Activated T-helper 1 cell treated with anti-CD3 and anti-CD28 coated beads, Interleukin-12 subunit alpha, Interleukin-12 subunit beta, Interleukin-2, Interleukin-4 antibody, amounts not matched to agents 30 ng/mL and 10 ng/mL and 1 ng/mL, durations not matched to agents 14 hours and 24 hours and 36 hours (primary cell): ENCODE measurements at places on chromosomes 2 and 18. TPM values are rescaled to one million over a fixed set of nuclear protein-coding genes. Genes with fewer than 3 reads are reported as not detected.

Gene PTPRN
- 0.23 TPM in 1 of 2 replicates, not detected in the other for total RNA-seq

DNA sequence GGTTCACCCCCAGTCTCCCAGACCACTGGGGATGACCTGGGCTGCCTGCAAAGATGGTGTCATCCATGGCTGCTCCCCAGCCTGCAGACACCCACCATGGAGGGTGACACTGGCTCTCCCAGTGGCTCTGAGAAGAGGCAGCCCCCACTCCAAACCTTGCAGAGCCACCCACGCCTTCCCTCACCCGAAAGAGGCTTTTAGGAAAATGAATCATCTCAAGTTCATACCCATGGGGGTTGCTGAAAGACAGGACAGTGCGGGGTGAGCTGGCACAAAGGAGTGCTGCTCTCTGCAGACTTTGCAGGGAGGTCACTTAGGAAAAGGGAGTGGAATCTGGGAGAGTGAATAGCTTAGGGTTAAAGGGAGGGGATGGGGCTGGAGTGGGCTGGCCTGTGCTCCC is 36.4 kb downstream of the MPHOSPH10 start:
- no peak for DNase-seq

DNA sequence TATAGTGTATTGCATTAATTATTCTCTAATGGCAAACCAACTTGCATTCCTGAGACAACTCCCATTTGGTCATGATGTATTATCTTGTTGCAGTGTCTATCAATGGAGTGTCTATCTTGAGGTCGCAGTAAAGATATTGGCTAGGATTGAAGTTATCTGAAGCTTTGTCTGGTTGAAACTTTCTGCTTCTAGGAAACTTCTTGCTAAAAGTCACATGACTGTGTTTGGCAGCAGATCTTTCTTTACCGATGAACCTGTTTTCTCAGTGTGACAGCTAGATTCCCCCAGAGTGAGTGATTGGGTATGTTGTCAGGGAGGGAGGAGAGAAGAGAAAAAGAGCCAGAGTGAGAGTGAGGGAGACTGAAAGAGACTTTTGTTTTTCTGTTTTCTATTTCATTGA is 119.6 kb downstream of the QPCT start:
- DNase-seq: no peak

DNA sequence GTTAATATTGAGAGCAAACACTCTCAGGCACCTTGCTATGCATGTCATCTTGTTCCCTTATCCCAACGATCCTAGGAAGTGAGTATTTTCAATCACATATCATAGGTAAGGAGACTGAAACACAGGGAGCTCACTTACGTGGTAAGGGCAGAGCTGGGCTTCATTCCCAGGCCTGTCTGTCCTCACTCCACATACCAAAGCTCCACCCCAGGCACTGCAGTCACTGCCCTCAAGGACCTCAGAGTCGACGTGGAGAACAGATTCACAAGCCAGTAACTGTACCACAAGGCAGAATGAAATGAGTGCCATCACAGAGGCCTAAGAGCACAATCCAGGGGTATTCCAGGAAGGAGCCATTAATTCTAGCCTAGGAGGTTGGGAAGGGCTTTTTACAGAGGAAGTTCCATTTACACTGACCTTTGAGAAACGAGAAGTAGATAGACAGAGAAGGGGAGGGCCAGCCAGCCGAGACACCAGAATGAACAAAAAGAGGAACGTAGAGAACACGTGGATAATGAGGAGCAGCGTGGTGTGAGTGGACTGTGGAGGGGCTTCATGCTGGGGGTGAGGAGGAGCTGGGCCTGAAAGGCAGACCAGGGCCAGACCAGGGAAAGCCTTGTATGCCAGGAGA is 48.6 kb downstream of the KIAA2012 start:
- DNase-seq: no peak

Gene CPS1
- 0.18 and 0.73 TPM in 2 replicates for total RNA-seq

DNA sequence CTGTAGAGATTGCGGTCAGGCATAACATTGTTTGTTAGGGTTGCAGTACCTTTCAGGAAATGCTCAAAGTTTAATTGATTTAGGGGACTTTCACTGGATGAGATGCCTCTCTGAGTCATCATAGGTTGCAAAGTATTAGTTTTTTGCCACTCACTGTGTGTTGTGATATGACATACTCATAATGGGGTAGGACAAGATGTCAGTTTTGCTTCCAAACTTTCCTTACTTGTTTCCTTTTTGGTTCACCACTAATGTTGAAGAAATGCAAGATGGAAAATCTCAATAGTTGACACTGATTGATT is 35.0 kb upstream of the PTH2R start:
- DNase-seq: no peak

GRCh38 chr2:46952171-46952570 is 36.6 kb upstream of the MCFD2 start:
- DNase-seq: no peak

- DNase-seq: no peak
Measured at GRCh38 chr2:3462493-3463104, 56.7 kb downstream of the ADI1 start.

GRCh38 chr2:8597559-8598225 is 84.2 kb upstream of the ID2 start:
- no peak for DNase-seq

- no peak for DNase-seq
Measured at GRCh38 chr2:224938651-224939182, 103.6 kb downstream of the DOCK10 start.
